ENCODE measurements at places on chromosomes 3 and 15.
A peak's percentile ranks its signal among the peaks of the same experiment; 100 is the strongest.

DNA sequence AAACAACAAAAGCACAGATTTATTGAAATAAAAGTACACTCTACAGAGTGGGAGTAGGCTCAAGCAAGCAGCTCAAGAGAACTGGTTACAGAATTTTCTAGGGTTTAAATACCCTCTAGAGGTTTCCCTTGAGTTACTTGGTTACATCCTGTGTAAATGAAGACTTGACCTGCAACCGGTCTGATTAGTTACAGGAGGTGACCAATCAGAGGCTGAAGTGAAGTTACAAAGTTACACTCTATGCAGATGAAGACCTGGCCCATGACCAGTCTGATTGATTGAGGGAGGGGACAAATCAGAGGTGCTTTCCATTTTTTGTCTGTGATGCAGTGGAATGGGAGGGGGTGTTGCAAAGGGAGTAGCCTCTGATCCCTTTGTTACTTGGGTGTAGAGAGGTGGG is 723.4 kb downstream of the ZPLD1 start:
- no peak for DNase-seq

GRCh38 chr15:31442699-31443111 is 116.1 kb downstream of the KLF13 start:
- DNase-seq: peak; percentile 30

- peak; percentile 79 for DNase-seq
These were observed 28.5 kb upstream of the CMSS1 start for GRCh38 chr3:99789011-99789721.

- DNase-seq: peak; percentile 79
These were observed 763 bp downstream of the GOLGB1 start for GRCh38 chr3:121748680-121749275.

DNA sequence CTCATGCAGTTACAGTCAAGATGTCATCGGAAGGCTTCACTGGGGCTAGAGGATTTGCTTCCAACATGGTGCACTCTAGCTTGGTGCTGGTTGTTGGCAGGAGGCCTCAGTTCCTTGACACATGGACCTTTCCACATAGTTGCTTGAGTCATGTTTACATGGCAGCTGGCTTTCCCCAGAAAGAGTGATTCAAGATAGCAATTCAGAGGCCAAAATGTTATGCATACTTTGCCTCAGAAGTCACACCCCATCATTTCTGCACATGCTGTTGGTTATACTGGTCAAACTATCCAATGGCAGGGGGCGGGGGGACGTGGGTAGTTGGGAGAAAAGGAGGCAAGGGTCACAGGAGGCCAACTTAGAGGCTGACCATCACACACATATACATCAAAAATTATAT is 58.7 kb downstream of the FOXB1 start:
- DNase-seq: no peak

DNA sequence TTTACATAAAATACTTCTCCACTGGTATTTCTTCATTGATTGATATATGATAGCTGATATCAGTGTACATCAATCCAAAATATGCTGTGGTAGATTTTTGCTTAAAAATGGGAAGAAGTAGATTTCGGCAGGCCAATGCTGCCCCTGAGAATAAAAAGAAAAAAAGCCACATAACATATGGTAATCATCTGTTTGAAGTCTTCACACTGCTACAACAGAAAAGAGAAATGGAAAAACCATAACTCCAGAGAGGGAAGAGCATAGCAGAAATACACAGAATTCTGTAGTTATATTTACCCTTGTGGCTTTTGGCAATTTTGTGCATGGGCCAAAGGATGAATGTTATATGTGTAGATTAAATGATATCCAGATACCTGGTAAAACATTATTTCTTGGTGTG is 143.1 kb upstream of the KCNMB2 start:
- no peak for DNase-seq

- DNase-seq: peak; percentile 65
These were observed 28.4 kb downstream of the CCDC12 start for GRCh38 chr3:46947981-46948791.

- DNase-seq: peak; percentile 97
These were observed 68.7 kb downstream of the CHRD start for GRCh38 chr3:184448321-184449160.

DNA sequence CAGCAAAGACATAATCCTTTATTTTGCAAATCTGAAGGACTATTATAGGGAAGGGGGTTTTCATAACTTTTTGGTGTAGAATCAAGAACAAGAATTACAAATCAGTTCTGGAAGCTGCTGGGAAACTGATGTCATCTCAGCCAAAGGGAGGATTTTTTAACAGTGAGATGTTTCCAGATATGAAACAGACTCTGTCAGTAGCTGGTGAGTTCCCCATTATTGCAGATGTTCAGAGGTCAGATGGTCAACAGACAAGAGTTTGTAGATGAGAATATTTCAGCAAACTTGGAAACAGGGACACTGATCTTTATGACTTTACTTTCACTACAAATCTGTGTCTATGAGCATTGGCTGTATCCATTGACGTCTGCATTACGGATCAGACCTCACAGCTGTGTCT is 71.9 kb upstream of the LPP start:
- DNase-seq: no peak

GRCh38 chr3:14617508-14618023 is 34.0 kb upstream of the CCDC174 start:
- no peak for DNase-seq

DNA sequence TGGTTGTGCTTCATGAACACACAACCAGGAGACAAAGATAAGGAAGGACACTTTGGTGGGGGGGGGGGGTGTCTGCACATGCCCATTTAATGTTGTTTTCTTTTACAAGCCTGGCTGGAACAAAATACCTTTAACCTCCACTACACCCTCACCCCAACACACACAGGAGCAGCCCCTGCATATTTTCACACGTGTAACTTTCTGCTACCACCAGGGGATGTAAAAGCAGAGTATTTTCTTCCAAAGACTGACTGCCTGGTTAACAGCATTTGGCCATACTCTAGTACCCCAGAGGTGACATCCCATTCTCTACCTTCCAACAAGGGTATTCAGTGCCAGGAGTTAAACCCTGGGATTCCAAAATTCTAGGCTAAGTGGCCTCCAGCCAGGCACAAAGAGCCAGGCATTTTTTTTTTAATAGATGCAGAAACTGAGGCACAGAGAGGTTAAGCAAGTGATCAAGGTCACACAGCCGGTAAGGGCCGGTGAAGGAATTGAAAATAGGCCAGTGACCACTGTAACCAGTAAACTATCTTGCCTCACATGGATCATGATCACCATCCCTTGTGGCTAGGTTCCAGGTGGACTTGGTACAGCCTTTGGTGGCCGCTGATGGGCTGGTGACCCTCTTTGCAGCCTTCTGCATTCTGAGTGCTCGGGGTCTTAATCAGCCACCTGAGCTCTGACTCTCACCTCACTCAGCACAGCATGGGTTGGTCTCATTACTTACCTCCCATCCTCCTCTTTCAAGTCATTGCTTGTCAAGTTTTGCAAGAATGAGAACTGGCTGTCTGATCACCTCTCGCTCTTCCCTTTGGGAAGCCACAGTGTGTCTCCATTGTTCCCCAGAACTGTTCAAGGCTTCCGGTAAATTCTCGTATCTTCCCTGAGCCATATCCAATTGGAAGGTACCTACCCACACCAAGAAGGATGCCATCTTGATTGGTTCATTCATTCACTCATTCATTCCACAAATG is 20.4 kb downstream of the MAGI1 start:
- no peak for DNase-seq

DNA sequence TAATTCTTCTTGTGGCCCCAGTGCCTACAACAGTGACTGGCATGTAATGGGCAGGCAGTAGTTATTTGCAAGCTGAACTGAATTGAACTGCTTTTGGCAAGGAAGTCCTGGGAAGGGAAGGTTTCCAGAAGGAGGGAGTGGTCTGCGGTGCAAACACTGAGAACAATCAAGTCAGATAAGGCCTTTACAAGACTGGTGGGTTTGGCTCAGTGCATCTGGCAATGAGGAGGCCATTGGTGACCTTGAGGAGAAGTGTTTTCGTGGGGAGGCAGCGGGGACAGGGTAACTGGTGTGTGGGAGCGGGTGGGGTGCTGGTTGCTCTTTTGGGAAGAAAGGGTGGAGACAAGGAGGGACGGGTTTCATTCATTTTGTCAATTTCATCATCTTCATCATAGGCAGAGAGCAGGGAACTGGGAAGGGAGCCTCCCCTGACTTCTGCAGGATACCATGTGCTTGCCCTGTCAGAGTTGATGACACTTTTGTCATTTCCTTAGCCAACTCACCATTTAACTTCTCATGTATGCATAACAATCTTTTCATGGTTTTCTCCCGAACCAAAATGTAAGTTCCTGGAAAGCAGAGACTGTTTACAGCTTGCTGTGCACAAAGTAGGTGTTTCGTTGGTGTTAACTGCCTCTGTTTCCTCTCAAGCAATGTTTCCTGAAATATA is 8.4 kb upstream of the EHD4 start:
- DNase-seq: peak; percentile 31

DNA sequence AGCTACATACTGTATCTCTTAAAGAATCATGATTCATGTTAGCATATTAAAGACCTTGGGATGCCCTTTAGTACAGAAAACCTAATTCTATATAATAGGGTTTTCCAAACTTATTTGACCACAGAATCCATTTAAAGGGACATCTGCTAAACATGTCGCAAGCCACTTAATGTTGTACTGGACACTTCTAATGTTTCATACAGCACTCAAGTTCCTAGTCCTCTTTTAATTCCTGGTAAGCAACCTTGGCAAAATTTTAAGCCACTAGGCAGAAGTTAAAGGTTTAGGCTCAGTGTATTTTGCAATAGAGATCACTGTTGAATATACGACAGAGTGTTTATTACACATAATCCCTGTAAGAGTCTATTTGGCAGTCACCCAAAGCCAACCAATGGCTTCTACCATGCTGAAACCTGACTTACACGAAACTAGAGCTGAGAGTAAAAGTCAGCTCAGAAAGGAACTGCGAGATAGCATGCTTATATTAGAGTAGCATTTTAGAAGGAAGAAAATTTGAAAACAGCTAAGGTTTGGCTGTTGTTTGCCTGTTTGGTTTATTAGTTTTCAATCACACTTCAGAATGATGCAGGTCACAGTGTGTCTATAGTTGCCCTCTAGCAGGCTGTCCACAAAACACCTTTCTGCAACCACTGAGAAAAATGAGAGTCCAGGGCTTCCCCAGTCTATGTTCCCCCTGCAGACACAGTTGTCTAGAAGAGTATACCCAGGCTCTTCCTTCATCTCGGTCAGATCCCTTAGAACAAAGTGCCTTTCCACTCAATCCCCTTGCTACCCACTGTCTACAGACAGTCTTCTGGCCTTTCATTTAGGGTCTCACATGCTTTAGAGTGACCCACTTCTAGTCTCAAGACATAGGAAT is 104.4 kb downstream of the FMN1 start:
- DNase-seq: no peak

DNA sequence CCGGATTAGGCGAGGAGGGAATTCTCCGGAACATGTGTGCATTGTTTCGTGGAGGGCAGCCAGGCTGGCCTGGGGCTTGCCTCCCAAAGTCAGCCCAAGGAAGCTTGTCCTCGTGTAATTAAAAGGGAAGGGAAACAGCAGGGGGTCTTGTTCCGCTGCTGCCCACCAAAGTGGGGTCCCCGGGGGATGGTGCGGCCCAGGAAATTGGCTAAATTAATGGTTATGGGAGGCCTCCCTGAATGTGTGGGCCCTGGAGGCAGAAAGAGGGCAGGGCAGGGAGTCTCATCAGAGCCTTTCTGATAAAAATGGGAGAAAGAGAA is 118.1 kb downstream of the OPA1 start:
- no peak for DNase-seq

DNA sequence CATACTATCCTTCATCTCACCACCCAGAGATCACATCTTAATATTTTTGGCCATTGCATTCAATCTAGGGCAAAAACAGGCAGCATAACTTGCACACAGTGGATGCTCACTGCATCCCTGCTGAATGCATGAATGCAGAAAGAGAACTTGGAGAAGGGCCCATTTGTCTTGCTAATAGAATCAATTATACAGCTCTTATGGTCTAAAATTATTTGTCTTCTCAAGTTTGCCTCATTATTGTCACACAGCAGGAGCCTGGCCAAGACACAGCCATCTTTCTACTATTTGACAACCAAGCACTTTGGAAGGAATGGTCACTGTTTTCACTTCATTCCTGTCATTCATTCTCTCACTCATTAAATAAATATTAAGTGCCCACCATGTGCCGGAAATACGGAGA is 1.2 kb upstream of the ARHGEF26 start:
- DNase-seq: no peak

- DNase-seq: no peak
These were observed 191.5 kb upstream of the SLC24A5 start for GRCh38 chr15:47929138-47929803.

DNA sequence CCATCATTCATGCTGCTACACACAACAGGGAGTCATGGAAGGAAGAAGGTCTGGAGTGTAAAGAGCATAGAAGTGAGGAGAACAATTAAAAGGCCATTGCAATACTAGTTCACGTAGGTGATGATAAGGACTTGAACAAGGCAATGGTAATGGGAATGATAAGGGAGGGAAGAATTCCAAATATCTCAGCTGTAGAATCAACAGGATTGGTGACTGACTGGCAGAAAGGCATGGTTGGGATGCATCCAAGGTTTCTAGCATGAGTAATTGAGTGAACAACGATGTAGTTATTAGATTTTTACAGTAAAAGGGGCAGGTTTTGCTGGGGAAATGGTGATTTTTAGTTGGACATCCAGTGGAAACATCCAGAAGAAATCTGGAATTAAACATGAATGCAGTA is 2.4 kb upstream of the SEC62 start:
- no peak for DNase-seq

DNA sequence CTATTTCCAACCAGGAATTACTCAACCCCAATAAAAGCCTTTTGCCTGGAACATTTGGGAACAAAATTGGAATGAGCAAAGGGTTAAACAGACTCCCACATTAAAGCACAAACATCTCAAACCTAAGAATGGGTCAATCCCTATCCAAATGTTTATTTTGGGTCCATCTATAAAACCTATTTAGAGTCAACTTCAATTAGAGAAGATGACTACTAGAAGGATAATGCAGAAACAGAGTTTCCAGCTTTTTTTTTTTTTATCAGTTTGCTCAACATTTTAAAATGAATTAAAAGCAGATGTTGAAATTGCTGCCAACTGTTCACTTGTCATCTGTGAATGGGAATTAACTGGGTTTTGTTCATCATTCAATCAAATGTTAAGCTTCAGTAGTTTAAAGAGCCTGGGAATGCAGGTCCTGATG is 4.1 kb upstream of the TBC1D23 start:
- DNase-seq: no peak

DNA sequence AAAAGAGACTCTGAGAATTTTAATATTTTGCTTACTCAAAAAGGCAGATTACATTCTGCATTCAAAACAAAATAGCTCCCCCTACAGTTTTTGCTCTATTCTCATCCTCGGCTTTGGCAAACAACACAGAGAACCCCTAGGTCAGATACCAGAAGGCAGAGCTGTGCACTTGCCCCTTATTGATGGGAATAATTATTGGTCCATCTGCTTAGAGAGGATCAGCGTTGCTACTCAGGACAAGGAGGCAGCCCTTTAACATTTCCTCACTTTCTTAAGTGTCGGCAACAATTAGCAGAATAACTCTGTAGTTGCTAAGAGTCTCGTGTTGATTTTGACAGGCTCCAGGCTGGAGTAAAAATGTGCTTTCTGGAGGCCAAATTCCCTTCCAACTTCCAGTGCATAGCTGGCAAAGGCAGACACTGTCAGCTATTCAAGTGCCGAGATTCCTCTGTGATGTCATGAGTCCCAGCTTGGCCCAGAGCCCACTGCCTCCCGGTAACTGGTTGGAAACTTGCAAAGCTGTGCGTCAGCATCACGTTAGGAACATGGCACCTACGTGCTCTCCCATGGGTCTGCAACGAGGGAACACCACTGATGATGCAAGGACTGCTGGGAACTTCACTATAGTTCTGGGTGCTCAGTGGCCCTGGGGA is 482.7 kb upstream of the ADAMTS9 start:
- DNase-seq: peak; percentile 89

GRCh38 chr3:8239095-8239494 is 262.5 kb upstream of the LMCD1 start:
- no peak for DNase-seq

All from dermis blood vessel endothelial cell (primary cell).